ENCODE measurements at places on chromosomes 6 and 20.
A peak's percentile ranks its signal among the peaks of the same experiment; 100 is the strongest.

- DNase-seq, result no peak
Observed at GRCh38 chr6:125789167-125789566, 1.6 kb upstream of the NCOA7 start.

DNA sequence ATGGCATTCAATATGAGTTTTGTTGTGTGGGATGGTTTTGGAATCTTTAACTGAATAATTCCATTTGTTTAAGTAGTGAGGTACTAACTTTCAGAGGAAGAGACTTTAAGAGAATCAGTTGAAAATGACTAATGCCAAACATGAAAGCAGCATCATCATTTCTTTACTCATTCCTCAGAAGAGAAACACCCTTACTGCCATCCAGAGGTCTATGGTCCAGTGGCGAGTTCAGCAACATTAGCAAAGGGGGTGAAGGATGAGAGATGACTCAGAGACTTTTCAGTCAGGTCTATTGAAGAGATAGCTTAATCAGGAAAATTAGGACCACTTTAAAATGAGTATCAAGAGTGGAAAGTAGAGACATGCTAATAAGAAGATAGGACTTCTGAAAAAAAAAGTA is 118.8 kb downstream of the COL19A1 start:
- DNase-seq, result no peak

- DNase-seq, result no peak
Observed at GRCh38 chr6:13074415-13075140, 253.8 kb downstream of the TBC1D7 start.

DNA sequence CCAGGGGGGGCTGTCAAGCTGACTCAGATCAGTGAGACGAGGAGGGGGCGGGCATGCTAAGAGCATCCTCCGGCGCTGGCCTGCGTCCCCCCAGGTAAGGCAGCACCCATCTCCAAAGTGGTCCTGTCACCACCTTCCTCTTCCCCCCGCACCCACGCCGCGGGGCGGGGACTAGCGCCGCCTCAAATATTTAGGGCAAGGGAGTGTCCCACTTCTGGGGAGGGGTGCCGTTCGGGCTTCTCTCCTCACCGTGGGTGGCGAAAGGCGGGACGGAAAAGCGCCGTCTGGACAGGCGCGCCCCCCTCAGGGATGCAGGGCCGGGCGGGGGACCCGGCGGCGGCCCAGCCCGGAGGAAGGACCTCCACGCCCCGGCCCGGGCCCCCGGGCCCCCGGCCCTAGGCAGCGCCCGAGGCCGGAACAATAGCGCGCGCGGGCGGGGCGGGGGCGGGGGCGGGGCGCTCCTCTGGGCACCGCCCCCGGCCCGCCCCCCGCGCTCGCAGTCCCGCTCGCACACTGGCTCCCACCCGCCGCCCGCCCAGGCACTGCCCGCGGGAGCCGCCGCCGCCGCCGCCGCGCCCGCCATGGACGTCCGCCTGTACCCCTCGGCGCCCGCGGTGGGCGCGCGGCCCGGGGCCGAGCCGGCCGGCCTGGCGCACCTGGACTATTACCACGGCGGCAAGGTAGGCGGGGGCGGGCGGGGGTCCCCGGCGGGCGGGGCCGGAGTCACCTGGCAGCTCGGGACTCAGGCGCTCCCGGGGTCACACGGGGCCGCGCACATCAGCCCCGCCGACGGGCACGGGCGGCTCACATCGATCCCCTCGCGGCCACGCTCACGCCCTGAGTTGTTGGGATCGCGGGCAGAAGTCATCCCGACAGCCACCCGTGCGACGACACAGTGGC is at the start of gene TOX2:
TSS of gene TOX2 (plus strand) at position 542 of the 900 bp plus-strand sequence. CDS start at position 582, 40 bp downstream.
- DNase-seq, result peak; percentile 27

DNA sequence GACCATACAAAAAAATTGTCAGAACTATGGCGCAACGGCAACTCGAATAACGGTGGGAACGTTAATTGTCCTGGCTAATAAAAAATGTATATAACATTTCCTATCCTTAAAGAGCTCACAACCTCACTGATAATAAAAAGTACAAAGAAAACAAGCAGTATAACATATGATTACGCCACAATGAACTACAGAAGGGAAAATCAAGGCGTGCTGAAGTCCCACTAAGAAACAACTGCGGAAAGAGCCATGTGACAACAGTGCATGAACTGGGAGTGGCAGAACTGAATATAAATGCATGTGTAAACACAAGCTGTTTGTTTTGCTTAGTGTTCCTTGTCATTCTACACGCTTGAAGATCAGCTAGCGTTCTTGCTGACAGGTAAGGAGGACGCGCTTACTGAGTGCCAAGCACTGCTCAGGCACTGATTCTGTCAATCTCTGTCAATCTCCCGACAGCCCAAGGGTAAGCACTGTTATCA is 466 bp upstream of the PSMB1 start:
- DNase-seq, result peak; percentile 69

Data from SHP77 (cell line).